Cardiac muscle cell (in vitro differentiated cells and primary cell): ENCODE measurements at places on chromosomes 5 and 9.
A peak's percentile ranks its signal among the peaks of the same experiment; 100 is the strongest.

- no peak for DNase-seq
Measured at GRCh38 chr5:148928141-148928540, 101.7 kb downstream of the ADRB2 start.

DNA sequence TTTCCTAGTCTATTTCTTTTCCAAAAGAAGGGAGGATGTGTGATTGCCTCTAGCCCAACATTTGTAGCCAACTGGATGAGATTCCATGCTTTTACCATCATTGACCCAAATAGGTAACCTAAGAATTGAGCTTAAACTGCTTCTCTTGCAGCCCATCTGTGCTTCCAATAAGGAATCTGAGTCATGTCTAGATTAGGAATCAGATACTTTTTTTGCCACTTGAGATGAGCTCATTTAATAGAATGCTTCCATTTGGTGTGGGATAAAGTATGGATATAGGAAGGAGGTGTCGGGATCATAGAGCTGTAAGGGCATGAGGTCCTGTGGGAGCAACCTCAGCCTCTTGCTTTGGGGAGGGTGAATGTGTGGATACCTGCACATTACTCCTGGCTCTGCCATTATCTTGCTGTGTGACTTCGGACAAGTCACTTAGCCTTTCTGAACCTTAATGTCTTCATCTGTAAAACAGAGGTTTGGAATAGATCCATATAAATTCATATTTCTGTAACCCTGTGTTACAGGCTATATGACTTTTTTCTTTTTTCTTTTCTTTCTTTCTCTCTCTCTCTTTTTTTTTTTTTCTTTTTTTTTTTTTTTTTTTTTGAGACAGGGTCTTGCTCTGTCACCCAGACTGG lies 56.2 kb downstream of the MAP1B start:
- DNase-seq, result no peak

DNA sequence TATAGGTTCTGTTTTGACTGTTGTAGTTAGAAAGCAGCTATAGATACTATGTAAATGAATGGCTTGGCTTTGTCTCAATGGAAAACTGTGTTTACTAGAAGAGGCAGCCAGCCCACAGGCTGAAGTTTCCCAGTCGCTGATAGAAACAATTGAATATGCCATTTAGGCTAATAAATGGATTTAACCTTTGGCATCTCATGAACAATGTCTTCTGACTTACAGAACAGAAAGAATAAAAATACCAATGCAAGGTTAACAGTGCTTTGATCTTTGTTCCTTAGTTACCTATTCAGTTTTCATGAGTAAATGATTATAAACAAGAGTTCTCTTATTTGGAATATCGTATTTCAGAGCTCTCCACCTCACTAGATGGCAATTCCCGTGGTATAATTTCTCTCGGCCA lies 120.6 kb downstream of the PAM start:
- DNase-seq, result no peak

DNA sequence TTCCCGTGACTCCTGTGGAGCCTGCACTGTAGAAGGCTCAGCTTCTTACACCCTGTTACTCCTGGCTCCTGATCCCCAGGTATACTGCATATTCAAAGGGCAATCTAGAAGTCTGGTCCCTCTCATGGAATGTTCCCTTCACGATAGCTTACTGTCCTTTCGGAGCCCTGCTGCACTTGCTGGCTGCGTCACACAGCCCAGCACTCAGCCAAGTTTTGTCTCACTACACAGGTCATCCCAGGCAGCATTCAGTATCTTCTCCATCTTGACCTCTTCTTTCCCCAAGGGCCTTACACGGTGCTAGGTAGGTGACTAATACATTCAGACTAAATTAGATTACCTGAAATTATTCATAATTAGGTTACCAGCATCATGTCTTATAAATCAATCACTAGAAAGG lies 123.7 kb downstream of the WDR41 start:
- DNase-seq, result no peak

GRCh38 chr5:118006219-118006618 lies 982.1 kb downstream of the DTWD2 start:
- DNase-seq, result no peak

DNA sequence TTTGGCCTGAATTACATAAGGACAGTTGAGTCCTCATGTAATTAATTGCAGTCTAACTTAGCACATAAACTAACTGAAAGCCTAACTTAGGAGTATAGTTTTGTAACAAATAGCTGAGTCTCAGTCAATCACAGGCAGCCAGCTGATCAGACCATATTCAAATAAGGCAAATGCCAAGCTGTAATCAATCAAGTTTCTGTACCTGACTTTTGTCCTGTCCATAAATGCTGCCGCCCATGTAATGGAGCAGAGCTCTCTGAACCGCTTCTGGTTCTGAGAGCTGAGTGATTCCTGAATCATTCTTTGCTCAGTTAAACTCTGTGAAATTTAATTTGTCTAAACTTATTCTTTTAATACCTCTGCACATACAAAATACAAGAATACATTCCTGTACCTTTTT lies 104.8 kb downstream of the TSSK1B start:
- DNase-seq, result no peak

DNA sequence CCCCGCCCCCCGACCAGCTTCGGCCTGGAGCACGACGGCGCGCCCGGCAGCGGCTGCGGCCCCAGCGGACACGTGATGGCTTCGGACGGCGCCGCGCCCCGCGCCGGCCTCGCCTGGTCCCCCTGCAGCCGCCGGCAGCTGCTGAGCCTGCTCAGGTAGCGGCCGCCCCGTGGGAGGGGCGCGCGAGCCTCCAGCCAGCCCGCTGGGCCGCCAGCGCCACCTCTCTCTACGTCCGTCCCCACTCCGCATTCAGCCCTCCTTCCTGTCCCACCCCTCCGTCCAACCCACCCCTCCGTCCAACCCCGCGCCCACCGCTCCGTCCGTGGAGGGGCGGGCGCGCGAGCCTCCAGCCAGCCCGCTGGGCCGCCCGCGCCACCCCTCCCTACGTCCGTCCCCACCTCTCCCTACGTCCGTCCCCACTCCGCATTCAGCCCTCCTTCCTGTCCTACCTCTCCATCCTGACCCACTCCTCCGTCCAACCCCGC lies 6.5 kb downstream of the ADAMTS13 start:
- peak; percentile 16 for DNase-seq

DNA sequence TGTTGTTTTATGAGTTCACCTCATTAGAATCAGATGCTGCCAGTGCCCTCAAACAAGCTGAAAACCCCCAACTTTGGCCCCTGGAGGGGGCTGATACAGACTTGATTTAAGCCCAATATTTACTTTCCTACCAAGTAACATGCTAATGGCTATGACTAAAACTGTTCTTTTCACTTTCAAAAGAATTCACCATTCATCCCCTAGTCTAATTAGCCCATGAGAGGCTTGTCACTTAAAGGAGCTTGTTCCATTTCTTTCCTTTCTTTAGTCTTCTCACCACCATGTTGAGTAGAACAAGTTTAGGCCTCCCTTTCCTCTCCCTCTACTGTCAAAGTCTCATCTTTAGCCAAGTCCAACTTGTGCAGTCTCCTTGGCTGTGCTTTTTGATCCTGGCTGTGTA lies 50.4 kb downstream of the EPB41L4B start:
- DNase-seq, result no peak

GRCh38 chr5:82873452-82873851 lies 203.7 kb downstream of the TMEM167A start:
- no peak for DNase-seq

GRCh38 chr9:88533951-88534455 lies 975 bp upstream of the NXNL2 start:
- peak; percentile 52 for DNase-seq

DNA sequence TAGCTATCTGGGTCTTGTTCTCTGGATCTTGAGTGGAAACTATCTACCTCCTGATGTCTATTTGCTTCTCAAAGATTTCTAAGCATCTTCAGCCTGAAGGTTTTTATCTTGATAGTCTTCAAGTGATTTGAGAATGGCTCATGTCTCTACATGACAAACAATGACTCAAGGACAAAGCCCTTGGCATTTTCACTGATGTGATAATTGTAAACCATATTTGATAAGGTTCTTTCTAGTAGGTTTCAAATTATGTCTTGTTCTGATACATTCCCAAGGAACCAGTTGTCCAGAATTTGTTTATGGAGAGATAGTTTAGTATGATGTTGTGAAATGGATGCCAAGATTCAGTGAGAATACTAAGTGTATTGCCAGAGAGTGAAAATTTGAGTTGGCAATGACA lies 1079.3 kb upstream of the CDH9 start:
- no peak for DNase-seq

DNA sequence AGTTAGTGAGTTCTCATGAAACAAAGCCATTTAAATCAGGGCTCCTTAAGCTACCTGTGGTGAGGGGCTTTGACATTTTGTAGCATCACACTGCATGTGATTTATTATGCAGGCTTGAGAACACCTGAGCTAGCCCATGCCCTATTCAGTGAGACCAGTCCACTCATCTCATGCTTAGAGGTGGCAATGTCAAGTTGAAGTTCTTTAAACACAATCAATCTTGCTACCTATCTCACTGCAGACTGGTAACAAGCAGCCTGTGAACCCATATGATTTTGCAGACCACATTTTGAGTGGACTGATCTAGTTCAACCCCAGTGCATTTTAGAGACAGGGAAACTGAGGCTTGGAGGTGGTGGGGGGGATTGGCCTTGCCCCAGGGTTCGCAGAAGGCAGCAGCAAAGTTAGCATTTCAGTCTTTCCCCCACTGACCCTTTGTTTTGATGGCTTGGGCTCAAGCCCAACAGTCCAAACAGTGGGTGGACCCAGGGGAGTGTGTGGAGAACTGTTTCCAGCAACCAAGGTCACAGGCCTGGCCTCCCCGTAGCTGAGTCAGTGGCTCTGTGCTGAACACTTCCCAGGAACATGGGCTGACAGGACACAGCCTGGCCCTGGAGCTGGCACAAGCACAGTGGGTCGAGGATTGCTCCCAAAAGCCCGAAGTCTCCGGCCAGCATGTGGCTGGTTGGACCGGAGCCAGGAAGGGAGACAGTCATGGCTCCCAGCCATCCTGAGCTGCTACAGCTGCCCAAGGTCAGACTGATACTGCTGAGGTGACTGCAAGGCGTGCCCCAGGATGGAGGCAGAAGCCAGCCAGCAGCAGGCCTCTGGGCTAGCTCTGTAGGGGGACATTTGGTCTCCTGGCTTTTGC lies 95.3 kb downstream of the RGS3 start:
- peak; percentile 93 for DNase-seq

- DNase-seq, result no peak
Measured at GRCh38 chr5:9888501-9888901, 258.4 kb upstream of the TAS2R1 start.

DNA sequence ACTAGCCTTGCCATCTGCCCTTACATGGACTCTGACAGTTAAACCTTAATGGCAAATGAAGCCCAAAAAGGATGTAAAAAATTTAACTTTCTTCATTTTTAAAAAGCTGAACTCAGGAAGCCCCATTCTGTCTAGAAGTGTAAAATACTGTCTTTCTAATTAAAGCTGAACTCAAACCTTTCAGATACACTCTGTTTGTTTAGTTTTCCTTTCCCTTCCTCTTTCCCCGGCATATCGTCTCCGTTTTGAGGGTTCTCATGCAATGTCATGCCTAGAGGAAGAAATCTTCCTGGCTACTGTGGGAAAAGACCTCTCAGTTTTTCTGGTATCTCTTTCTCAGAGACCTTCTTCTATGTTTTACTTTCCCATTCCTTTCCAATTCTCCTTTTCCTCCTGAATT lies 841.5 kb downstream of the DTWD2 start:
- DNase-seq, result no peak

GRCh38 chr5:173497685-173498084 lies 118.8 kb downstream of the BOD1 start:
- DNase-seq, result no peak

- DNase-seq, result peak; percentile 43
Measured at GRCh38 chr9:35681341-35682002, 7.7 kb downstream of the CA9 start.

- peak; percentile 82 for DNase-seq
Measured at GRCh38 chr5:14581106-14581890, at the start of gene OTULINL. Gene OTULINL (plus strand): TSS chr5:14581792. CDS start chr5:14581895, 103 bp downstream.

DNA sequence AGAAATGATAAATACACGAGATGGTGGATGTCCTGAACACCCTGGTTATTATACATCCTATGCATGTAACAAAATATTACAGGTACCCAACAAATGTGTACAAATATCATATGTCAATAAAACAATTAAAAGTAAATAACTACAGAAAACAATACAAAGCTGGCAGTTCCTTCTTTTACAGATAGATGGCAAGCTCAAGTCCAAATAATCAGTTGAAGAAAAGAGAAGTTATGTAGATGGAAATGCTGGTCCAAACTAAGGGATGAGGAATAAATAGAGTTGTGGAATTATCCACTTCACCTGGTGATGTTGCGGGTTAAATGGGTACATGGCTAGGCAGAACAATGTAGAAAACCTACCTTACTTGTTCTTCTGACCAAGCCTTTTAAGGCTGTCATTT lies 79.4 kb downstream of the PALM2AKAP2 start:
- DNase-seq, result no peak

DNA sequence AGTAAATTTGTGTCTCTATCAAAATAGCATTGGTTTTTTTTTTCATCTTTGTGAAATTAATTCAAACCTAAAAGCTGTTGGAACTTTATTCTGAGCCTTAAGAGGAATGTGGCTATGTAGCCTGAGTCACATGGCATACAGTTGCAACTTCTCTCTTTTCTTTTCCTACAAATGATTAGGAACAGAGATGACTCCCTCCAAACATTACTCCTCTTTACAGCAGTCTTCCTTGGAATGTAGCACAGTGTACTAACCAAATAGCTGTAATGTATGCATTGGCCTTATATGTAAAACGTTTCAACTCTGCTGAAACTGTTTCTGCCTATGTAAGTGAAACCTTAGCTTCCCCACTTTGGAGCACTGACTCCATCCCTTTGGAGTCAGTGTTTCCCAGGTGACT lies 100.9 kb upstream of the MAP1B start:
- DNase-seq, result no peak

GRCh38 chr9:567747-568305 lies 273.7 kb upstream of the DMRT1 start:
- DNase-seq, result no peak

GRCh38 chr9:134345737-134346136 lies 19.5 kb downstream of the RXRA start:
- DNase-seq, result no peak

DNA sequence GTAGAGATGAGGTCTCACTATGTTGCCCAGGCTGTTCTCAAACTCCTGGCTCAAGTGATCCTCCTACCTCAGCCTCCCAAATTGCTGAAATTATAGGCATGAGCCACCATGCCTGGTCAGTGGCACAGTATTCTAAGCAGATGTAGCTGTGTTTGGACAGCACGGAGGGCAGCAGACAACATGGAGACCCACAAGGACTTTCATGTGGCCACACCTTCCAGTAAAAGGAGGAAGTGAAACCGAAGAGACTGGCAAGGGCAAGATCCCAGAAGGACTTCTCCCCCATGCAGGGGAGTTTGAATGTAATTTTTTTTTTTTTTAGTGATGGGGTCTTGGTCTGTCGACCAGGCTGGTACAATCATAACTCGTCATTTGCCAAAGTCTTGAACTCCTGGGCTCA lies 172.2 kb downstream of the TRPM3 start:
- DNase-seq, result no peak

DNA sequence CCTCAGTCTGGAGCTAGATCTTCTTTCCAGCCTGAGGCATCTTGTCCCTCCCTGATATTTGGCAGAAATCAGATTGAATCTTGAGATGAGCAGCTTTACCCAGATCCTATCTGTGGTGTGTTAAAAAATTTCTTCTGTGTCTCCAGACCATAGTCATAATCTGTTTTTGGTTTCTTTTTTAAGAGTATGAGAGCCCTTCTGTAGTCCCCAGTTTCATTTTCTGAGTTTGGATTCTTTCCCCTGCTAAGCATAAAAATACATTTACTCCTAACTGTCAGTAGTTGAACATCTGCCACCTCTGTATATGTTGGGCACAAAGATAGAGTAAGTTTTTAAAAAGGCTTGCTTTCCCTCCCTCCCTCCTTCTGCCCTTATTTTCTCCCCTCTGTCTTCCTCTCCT lies 137.7 kb downstream of the CNTLN start:
- DNase-seq, result no peak

GRCh38 chr5:25568989-25569625 lies 924.3 kb upstream of the CDH10 start:
- DNase-seq, result no peak
